ENCODE measurements at places on chromosomes 3 and 15.

- DNase-seq, result no peak
These were observed 115.2 kb upstream of the KCNMB2 start for GRCh38 chr3:178421069-178421468.

- DNase-seq, result no peak
These were observed 59.9 kb upstream of the PPIB start for GRCh38 chr15:64222573-64223366.

- DNase-seq, result no peak
These were observed 32.2 kb downstream of the CFAP20DC start for GRCh38 chr3:59017617-59017984.

GRCh38 chr3:120689395-120689794 is 7.4 kb upstream of the HGD start:
- no peak for DNase-seq

DNA sequence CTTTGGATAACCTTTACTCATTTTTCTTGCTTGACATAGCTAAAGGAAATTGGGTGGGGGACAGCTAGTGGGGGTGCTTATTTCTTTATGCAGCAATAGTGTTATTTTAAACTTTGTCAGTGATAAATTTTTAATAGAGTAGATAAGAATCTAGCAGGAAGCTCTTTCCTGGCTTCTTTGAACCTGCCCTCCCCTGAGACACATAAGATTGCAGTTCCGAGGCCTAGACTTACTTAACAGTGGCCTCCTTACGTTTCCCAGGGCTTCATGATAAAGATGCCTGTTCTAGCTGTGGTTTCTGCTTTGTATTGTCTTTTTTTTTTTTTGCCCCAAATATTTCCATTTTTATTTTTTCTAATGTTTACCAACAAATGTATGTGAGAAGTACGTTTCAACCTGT is 170.1 kb downstream of the VPS8 start:
- no peak for DNase-seq

GRCh38 chr3:194935061-194935460 is 249.4 kb downstream of the FAM43A start:
- no peak for DNase-seq

- no peak for DNase-seq
These were observed 16.6 kb upstream of the AEN start for GRCh38 chr15:88604381-88605188.
